GM19239 (cell line): ENCODE measurements at places on chromosomes 16 and 17.

GRCh38 chr16:27712251-27712711 lies 162.3 kb downstream of the KATNIP start:
- no peak for DNase-seq

DNA sequence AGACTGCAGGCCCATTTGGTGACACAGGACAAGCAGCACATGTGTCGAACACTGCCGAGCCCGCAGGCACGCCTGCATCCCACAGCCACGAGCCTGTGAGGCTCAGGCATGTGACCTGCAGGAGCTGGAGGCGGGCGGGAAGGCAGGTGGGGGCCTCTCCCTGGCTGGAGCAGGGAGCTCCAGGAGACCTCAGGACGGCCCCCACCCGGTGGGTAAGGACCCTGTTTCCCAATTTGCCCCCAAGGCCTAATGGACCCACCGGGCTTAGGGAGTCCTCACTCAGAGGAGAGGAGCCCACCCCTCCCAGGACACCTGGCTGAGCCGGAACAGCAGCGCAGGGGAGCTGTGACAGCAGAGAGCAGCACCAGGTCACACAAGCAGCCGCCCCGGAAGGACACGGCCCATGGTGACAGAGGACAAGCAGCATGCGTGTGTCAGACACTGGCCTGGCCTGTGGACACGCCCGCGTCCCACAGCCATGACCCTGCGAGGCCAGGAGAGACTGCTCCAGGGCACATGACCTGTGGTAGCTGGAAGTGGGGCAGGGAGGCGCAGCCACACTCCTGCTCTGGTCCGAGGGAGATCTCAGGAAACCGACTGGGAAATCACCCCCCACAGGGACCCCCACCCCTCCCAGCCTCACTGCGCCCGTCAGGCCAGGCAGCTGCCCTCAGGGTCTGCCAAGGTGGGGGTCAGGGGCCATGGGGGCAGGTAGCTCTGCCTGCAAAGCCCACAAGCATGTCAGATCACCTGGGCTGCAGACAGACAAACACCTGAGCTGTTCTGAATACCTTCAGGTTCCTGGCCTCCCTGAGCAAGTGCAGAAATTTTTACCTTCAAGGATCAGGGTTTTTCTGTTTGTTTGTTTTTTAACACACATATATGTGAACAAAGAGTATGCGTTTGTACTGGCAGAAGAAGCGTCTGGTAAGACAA lies 2.4 kb downstream of the SPSB3 start:
- no peak for DNase-seq

DNA sequence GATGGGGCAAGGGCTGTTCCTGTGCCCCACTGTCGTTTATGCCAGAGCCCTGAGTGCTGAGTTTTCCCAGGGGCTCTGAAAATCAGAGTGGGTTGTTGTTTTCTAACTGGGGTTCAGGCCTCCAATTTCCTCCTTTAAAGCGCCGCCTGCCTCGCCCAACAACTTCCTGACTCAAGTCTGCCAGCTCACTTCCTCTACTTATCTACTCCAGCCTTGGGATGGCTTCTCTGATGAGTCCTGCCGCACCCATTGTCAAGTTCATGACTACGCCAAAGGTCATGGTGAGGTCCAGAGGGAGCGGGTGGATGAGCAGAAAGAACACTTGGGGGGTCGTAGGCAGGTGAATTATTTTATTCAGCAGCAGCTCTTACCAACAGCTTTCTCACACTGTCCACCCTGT lies 104.7 kb downstream of the UTP18 start:
- DNase-seq, result no peak

DNA sequence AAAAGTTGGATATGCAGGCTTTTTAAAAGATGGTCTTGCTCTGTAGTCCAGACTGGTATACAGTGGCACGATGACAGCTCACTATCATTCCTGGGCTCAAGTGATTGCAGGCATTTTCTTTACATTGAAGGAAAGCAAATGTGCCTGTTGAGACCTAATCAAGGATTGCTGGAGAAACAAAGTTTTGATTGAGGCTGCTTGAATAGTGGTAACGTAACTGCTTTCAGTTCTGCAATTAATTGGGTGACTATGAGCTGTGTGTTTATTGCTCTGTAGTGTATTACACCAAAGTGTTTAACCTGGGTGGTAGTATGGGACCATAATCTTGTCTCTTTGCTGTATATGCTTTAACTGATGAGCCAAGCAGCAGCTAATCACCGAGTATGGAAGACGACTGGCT lies 2.3 kb downstream of the UBB start:
- no peak for DNase-seq

DNA sequence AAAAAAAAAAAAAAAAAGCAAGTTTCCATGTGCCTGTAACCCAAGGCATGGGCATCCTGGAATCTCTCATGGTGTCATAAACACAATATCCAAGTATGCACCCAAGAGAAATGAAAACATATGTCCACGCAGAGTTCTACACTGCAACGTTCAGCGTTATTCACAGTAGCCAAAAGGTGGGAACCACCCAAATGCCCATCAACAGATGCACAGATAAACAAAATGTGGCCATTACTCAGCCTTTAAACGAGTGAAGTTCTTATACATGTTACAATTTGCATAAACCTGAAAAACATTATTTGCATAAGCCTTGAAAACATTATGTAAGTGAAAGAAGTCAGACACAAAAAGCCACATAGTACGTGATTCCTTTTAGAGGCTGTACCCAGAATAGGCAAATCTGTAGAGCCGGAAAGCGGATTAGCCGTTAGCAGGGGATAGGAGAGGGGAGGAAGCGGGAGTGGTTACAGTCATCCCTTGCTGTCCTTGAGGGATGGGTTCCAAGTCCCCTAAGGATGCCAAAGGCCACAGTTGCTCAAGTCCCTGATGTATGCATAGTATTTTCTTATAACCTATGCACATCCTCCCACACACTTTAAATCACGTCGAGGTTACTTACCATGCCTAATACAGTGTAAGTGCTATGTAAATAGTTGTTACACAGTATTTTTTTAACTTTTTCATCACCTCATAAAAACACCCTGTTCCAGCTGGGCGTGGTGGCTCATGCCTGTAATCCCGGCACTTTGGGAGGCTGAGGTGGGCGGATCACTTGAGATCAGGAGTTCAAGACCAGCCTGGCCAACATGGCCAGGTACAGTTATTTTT lies 47.3 kb upstream of the DNAH17 start:
- DNase-seq, result no peak

GRCh38 chr17:50883850-50884438 lies 17.8 kb upstream of the TOB1 start:
- no peak for DNase-seq

GRCh38 chr17:4074831-4075495 lies 67.9 kb downstream of the ZZEF1 start:
- DNase-seq, result peak; percentile 15
